Osteocyte (in vitro differentiated cells): ENCODE measurements at places on chromosomes 16 and 17. TPM values are rescaled to one million over a fixed set of nuclear protein-coding genes. Genes with fewer than 3 reads are reported as not detected.

TP53TG3 gene
- not detected in 2 replicates for total RNA-seq

TNFRSF17 gene
- total RNA-seq = not detected in 2 replicates

DNA sequence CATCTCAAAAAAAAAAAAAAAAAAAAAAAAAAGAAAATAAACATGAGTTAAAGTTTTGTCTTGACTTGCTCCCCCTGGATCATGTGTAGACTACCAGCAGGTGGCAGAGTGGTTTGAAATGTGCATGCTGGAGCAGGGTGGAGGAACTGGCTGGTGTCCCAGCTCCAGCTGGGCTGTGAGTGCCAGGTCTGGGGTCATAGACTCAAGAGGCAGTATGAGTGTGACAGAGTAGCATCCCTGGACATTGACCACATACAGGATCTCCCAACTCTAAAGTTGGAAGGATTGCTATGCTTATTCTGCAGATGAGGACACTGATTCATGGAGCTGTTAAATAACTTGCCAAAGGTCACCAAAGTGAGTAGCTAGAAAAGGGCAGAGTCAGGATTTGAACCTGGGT is 198.0 kb upstream of the MPHOSPH6 start:
- H3K27me3 ChIP-seq = peaks cover 5% of the 10 kb centered on the region
- no peak for DNase-seq
- H3K27ac ChIP-seq = no peak overlapping the region
- H3K36me3 ChIP-seq = no peaks in the 10 kb centered on the region
- no peak overlapping the region for H3K4me3 ChIP-seq

DNA sequence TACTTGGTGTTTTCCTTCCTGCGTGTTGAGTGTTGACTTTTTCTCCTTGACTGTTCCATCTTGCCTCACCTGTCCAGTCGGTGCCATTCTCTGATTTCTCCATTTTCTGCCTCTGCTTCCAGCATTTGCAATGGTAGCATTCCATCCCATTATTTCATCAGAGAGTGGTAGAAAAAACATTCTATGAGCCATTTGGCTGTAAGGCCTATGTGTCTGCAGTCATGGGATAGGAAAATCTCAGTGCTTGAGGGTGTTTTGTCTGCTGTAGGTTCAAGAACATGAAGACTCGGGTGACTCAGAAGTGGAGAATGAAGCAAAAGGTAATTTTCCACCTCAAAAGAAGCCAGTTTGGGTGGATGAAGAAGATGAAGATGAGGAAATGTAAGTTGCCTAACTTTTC is 2.7 kb downstream of the UTP18 start:
- no peaks in the 10 kb centered on the region for H3K27me3 ChIP-seq

GRCh38 chr16:65294708-65295107 is 172.8 kb upstream of the CDH11 start:
- H3K27ac ChIP-seq = no peak overlapping the region
- DNase-seq = no peak
- H3K4me1 ChIP-seq = no peaks in the 10 kb centered on the region
- no peaks in the 10 kb centered on the region for H3K27me3 ChIP-seq
- H3K4me3 ChIP-seq = no peak overlapping the region
- no peaks in the 10 kb centered on the region for H3K36me3 ChIP-seq

GRCh38 chr17:8124350-8125153 is 646 bp upstream of the HES7 start:
- H3K4me3 ChIP-seq = peak overlapping the region; percentile 87
- no peak for DNase-seq
- peak overlapping the region; percentile 53 for H3K27ac ChIP-seq
- no peaks in the 10 kb centered on the region for H3K27me3 ChIP-seq
- no peaks in the 10 kb centered on the region for H3K36me3 ChIP-seq

DNA sequence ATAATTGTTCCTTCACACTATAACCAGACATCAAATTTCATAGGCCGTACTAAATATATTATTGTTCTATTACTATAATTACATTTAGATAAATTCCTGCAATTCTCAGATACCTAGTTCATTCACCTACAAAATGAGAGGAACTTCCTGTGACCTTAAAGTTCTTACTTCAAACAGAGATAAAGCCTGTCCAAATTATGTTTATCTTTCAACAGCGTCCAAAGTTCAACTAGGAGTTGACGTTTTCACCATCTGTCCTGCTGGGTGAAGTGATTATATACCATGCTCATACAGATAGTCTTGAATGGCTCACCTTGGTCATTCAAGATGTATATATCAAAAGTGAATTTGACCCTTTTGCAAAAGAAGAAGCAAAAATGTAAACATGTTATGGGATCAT is 440.6 kb downstream of the CDH8 start:
- DNase-seq = no peak
- H3K4me1 ChIP-seq = no peaks in the 10 kb centered on the region
- no peaks in the 10 kb centered on the region for H3K27me3 ChIP-seq
- H3K27ac ChIP-seq = no peak overlapping the region
- H3K4me3 ChIP-seq = no peak overlapping the region
- H3K36me3 ChIP-seq = no peaks in the 10 kb centered on the region
